ENCODE measurements at places on chromosomes 2 and 18. TPM values are rescaled to one million over a fixed set of nuclear protein-coding genes. Genes with fewer than 3 reads are reported as not detected.
A peak's percentile ranks its signal among the peaks of the same experiment; 100 is the strongest.

- no peak for DNase-seq
- no peak overlapping the region for H3K27ac ChIP-seq
- peaks cover 25% of the 10 kb centered on the region for H3K27me3 ChIP-seq
- H3K4me1 ChIP-seq: peaks cover 7% of the 10 kb centered on the region
- H3K4me3 ChIP-seq: no peak overlapping the region
Observed at GRCh38 chr2:26598336-26598995, 42.7 kb downstream of the CIB4 start.

- no peaks in the 10 kb centered on the region for H3K36me3 ChIP-seq
- DNase-seq: no peak
- H3K4me3 ChIP-seq: no peak overlapping the region
- H3K27me3 ChIP-seq: no peaks in the 10 kb centered on the region
- H3K27ac ChIP-seq: no peak overlapping the region
- no peaks in the 10 kb centered on the region for H3K4me1 ChIP-seq
Observed at GRCh38 chr18:78929516-78929915, 50.1 kb upstream of the SALL3 start.

DNA sequence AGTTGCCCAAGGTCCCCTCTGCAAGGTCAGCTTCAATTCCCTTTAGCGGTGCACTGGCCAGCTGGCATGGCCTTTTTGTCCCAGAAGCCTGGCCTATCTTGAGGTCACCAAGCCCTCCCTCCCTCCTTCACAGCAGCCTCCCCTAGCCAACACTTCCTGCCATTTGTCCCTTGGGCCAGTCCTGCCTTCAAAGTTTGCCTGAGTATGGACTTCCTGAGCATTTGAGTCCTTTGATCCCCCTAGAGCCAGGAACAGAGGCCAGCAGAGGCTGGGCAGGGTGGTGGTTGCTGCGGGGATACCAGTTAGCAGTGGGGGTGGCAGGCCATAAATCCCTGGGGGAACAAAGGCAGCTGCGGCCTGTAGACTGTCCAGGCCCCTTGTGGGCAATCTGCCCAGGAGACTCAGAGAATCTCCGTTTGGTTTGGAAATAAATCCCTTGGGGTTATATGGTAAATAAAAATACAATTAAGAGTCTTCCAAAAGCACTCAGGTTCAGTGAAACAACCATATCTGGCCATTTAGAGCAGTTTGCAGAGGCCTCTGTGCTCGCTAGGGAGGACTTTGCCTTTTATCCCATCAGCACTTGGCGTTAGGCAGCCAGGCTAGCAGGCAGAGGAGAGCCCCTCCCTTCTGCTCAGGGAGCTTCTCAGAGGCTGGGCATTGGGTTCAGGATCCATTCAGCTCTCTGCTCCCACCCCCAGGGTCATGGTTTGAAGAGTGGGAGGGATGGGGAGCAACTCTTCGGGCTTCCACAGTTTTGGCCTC lies 3.1 kb upstream of the HES6 start:
- no peaks in the 10 kb centered on the region for H3K4me1 ChIP-seq
- H3K36me3 ChIP-seq: no peaks in the 10 kb centered on the region
- DNase-seq: no peak
- H3K27ac ChIP-seq: no peak overlapping the region

- no peak for DNase-seq
- H3K27ac ChIP-seq: no peak overlapping the region
- H3K4me1 ChIP-seq: no peaks in the 10 kb centered on the region
- H3K27me3 ChIP-seq: peaks cover 36% of the 10 kb centered on the region
- no peak overlapping the region for H3K4me3 ChIP-seq
- H3K36me3 ChIP-seq: peaks cover 2% of the 10 kb centered on the region
Observed at GRCh38 chr2:33042265-33042664, 95.5 kb downstream of the LTBP1 start.

GRCh38 chr2:200667413-200667812 lies 81.6 kb downstream of the AOX1 start:
- no peaks in the 10 kb centered on the region for H3K36me3 ChIP-seq
- no peak overlapping the region for H3K4me3 ChIP-seq
- DNase-seq: no peak
- H3K27ac ChIP-seq: no peak overlapping the region
- H3K27me3 ChIP-seq: peaks cover 7% of the 10 kb centered on the region
- peaks cover 5% of the 10 kb centered on the region for H3K4me1 ChIP-seq

- DNase-seq: peak; percentile 19
- no peaks in the 10 kb centered on the region for H3K36me3 ChIP-seq
- no peaks in the 10 kb centered on the region for H3K4me1 ChIP-seq
- H3K27me3 ChIP-seq: peaks cover 16% of the 10 kb centered on the region
- H3K27ac ChIP-seq: no peak overlapping the region
Observed at GRCh38 chr18:32289483-32290075, 99.7 kb downstream of the MEP1B start.

EMILIN1 gene
- total RNA-seq: 0.36 TPM

Data from activated T-cell treated with anti-CD3 and anti-CD28 coated beads, Interleukin-2, amount 50 U/mL, for 72 hours (primary cell).